ENCODE measurements at places on chromosomes 7 and 10. TPM values are rescaled to one million over a fixed set of nuclear protein-coding genes. Genes with fewer than 3 reads are reported as not detected.

Gene NDUFB8
- 106 TPM for total RNA-seq

Gene JAKMIP3
- 0.37 TPM for total RNA-seq

Gene TMEM184A
- 9.7 TPM for total RNA-seq

Gene TFEC
- total RNA-seq: 8.2 TPM

Gene VAX1
- not detected for total RNA-seq

Gene WDFY4
- 4.9 TPM for total RNA-seq

Gene PLAC9
- total RNA-seq: 64.9 TPM

Gene HOXA9
- 19.8 TPM for total RNA-seq

Gene CYP2C19
- not detected for total RNA-seq

Gene SEMA3E
- 24.3 TPM for total RNA-seq

Gene GIMAP7
- total RNA-seq: 16.2 TPM

Gene CHST12
- total RNA-seq: 3.6 TPM

Gene NKX2-3
- total RNA-seq: 0.11 TPM

Gene PRPS1L1
- total RNA-seq: not detected

Gene NODAL
- total RNA-seq: not detected

Gene SERPINE1
- total RNA-seq: 3.1 TPM

Gene ABCB4
- 1.2 TPM for total RNA-seq

Gene CRTAC1
- total RNA-seq: 3.7 TPM

Gene CALHM3
- not detected for total RNA-seq

Gene AQP1
- 70.9 TPM for total RNA-seq

Gene TSPAN15
- 38.0 TPM for total RNA-seq

Gene LAMB4
- 0.90 TPM for total RNA-seq

Gene NOD1
- 14.9 TPM for total RNA-seq

Gene CYP2C9
- not detected for total RNA-seq

Gene PRKCQ
- 3.2 TPM for total RNA-seq

Gene MAGI2
- 37.4 TPM for total RNA-seq

Gene GNAT3
- total RNA-seq: not detected

Gene AKR1C1
- 27.8 TPM for total RNA-seq

Gene MRC1
- 41.2 TPM for total RNA-seq

Gene WNT16
- 0.16 TPM for total RNA-seq

Gene CALHM1
- not detected for total RNA-seq

Gene BHLHA15
- not detected for total RNA-seq

Gene PAX4
- not detected for total RNA-seq

Gene COL28A1
- 9.7 TPM for total RNA-seq

Gene IGFBP1
- total RNA-seq: not detected

Gene PNLIPRP3
- total RNA-seq: not detected

Gene PRF1
- total RNA-seq: 0.90 TPM

Gene TMEM225B
- 1.1 TPM for total RNA-seq

Gene SVOPL
- 2.5 TPM for total RNA-seq

Gene GBX1
- not detected for total RNA-seq

Gene SLC26A3
- total RNA-seq: not detected

Gene CDC14C
- not detected for total RNA-seq

Gene CPN1
- total RNA-seq: 0.16 TPM

Gene MGAM2
- total RNA-seq: 0.05 TPM

Gene CRYGN
- total RNA-seq: 0.16 TPM

Gene LLCFC1
- not detected for total RNA-seq

Gene GNA12
- 22.1 TPM for total RNA-seq

Gene CFAP46
- 0.53 TPM for total RNA-seq

Gene ATE1
- total RNA-seq: 62.7 TPM

Gene AKR1D1
- not detected for total RNA-seq

Gene IFIT1B
- 2.2 TPM for total RNA-seq

Measured in urinary bladder (tissue), 4 donors.